ENCODE measurements at places on chromosomes 2 and 18.

GRCh38 chr2:136025057-136025973 lies 39.9 kb upstream of the DARS1 start:
- DNase-seq = peak; percentile 96

- DNase-seq = no peak
These were observed 63.2 kb downstream of the ADCY3 start for GRCh38 chr2:24856791-24857211.

- DNase-seq = no peak
These were observed 26.1 kb downstream of the ADCY3 start for GRCh38 chr2:24893934-24894333.

GRCh38 chr18:27184115-27185024 lies 738 bp downstream of the CHST9 start:
- DNase-seq = peak; percentile 75

GRCh38 chr2:142876423-142876822 lies 1.0 kb upstream of the KYNU start:
- DNase-seq = no peak

- DNase-seq = peak; percentile 71
These were observed 113.0 kb upstream of the SLC1A4 start for GRCh38 chr2:64876137-64876647.

DNA sequence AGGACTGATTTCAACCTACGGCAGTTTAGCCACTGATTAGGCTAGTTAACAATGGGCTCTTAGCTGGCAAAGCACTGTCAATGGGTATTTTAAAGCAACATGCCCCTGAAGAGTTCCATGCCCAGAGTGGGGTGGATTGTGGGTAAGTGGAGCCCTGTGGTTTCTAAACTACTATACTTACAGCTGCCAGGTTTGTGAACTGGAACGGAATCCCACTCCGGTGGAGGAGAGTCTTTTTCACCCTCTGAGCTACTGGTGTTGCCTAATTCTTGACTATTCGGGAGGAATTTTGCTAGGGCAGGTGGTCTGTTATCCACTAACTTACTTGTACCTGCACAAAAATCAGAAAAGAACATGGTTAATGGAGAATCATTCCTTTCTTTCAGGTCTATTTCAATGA lies 52.6 kb downstream of the ZAP70 start:
- no peak for DNase-seq

GRCh38 chr18:7559709-7560319 lies 7.3 kb upstream of the PTPRM start:
- no peak for DNase-seq

GRCh38 chr18:56492136-56492535 lies 146.3 kb downstream of the TXNL1 start:
- no peak for DNase-seq

- DNase-seq = peak; percentile 72
These were observed 10.3 kb upstream of the HOXD1 start for GRCh38 chr2:176178038-176178756.

DNA sequence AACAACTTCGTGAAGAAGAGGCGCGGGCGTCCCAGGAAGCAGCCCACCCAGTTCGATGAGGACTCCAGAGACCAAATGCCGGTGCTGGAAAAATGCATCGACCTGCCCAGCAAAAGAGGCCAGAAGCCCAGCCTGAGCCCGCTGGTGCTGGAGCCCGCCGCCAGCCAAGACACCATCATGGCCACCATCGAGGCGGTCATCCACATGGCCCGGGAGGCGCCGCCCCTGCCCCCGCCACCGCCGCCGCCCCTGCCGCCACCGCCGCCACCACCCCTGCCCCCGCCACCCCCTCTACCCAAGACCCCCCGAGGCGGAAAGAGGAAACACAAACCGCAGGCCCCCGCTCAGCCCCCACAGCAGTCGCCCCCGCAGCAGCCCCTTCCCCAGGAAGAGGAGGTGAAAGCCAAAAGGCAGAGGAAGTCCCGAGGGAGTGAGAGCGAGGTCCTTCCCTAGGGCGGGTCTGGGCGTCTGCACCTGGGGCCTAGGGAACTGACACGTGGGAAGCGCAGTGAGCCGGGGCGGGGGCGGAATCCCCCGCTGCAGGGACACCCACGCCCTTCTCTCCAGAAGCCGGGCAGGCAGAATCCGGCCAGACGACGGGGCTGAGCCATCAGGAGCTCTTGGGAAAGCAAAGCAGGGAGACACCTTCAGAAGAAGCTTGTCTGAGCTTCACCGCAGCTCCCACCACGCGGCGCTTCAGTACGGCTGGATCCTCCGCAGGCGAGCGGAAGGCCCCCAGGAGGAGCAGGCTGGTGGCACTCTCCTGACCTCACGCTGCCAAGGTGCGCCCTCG lies 382.8 kb downstream of the SETBP1 start:
- peak; percentile 2 for DNase-seq

DNA sequence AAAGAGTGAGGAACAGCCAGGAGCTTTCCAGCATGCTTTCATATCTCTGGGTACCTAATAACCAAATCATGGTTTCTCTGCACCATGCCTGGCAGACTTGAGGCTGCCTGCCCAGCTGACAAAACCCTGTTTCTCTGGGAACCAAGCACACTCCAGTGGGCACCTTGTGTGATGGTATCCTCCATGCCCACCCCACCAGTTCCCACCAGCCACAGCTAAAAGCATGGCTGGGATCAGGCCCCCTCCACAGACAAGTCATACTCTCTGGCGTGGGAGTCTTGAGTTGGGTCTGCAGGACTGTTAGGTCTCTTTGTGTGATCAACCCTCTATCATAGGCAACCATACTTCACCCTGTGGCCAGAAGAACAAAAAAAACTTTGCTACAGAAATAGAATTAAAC lies 56.0 kb downstream of the TMEM163 start:
- no peak for DNase-seq

DNA sequence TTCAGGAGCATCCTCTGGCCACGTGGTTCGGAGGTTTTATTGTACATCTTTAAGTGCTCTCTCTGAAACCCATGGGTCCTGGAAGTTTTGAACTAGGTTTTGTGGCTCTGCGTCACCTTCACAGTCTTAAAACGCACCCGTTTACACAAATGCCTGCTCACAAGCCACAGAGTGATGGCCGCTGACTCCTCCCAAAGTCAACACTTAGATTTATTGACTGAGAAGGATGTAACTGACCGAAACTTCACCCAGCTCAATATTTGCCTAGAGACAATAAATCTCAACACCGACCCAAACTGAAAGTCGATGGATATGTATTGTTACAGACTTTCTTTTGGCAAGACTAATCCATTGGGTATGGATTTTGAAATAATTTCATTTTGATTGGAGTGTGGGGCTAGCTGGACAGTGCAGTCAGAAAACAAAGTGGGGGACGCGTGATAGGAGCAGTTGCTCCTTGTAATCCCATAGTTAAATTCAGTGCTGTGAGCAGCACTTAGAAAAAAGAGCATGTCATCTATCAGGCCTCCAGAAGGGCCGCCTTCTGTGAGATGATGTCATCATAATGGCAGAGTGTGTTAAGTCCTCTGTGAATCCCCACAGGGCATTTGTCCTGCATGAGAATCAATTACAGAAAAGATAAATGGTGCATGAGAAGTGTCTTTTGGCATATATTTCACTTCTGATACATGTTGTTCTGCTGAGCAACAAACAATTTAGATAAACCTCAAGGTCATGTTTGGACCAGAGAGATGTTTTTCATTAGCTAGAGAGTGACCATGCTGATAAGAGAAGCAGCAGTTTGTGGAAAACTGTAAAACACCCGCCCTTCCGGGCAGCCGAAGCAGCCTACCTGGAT lies 183.7 kb downstream of the INO80D start:
- DNase-seq = no peak

DNA sequence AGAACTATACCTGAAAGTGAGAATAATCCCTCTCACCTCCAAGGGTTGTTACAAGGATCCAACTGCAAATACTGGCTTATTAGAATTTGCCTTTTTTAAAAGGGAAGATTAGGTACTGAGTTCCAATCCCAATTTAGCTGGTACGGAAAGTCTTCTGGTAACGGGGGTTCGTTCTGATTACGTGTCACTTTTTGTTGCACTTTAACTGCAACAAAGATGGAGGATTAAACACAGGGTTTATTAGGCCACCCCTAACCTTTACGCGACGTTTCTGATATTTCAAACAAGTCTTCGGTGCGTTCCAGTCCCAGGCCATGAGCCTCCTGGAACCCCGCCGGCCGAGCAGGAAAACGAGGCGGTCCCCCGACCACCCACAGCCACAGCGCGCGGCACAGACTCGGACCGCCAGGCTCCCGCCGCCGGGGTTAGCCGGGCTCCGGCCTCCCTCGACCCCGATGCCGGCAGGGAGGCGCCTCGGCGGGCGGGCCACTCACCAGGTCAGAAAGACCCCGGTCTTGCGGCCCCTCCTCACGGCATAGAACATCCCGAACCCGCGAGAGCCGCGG lies 411 bp downstream of the RNASEH1 start:
- DNase-seq = no peak

DNA sequence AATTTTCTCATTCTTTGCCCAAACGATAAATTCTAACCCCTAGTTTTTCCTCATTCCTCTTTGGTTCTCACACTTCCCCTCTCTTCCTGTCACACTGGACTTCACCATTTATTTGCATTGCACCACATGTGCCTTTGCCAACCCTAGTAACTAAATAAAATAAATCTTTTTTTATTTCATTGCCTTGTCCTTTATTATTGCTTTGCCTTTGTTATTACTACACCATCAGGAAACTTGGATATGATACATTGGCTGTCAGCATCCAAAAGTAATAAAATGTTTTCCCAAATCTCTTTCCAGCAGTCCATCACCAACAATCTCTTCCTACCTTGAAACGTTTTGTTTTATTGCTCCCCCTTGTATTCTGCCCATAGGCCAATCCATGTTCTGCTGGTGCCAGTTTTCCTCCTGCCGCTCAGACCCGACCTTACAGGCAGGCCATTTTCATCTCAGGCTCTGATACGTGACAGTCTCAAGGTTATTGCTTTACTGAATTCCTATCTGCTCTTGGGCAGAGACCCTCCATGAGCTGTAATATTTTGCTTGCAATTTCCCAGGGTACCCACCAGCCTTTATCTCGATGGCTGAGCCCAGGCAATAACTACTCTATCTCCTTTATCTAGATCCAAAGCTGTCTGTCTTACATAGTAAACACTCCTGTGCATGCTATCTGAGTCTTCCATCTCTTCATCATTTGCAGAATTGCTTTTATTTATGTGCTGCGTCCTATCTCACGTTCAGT lies 19.3 kb upstream of the LCLAT1 start:
- DNase-seq = no peak

GRCh38 chr18:35588995-35589394 lies 7.5 kb downstream of the GALNT1 start:
- peak; percentile 86 for DNase-seq

GRCh38 chr2:71943238-71944182 lies 204.2 kb downstream of the CYP26B1 start:
- DNase-seq = no peak

DNA sequence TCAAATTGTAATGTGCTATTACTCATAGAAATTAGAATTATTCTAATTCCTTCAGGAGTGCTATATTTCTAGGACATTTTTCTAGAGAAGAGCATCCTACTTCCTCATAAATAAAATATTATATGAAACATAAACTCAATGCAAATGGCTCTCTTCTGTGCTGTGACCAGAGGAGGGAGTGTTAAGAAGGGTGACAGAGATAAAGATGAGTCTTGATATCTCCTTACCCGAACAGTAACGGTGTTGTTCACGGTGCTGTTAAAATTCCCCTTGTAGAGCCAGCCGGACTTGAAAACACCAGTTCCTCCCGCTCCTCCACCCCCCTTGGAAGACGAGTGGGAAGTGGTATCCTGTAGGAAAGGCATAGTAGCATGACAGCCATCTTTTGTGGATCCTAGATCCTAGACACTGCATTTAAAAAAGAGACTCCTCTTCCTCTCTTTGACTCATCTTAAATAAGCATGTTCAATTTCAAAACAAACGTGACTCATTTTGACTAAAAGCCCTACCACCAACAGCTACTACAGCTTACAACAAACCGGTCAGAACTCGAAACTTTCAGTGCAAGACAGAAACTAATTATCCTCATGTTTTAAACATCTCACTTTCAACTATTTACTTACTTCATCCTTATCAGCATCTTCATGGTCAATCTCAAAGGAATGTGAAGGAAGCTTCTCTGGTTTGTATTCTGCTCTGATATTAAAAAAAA lies 156.3 kb downstream of the DOCK10 start:
- no peak for DNase-seq

- no peak for DNase-seq
These were observed 1632.8 kb upstream of the CELF4 start for GRCh38 chr18:39198376-39198775.

- DNase-seq = no peak
These were observed 28.3 kb downstream of the MCFD2 start for GRCh38 chr2:46887028-46887885.

GRCh38 chr2:209511637-209512036 lies 87.8 kb downstream of the MAP2 start:
- DNase-seq = no peak

- no peak for DNase-seq
These were observed 46.5 kb downstream of the RAB10 start for GRCh38 chr2:26080356-26080755.

- DNase-seq = no peak
These were observed 407.2 kb downstream of the PTPRM start for GRCh38 chr18:7974200-7974874.

DNA sequence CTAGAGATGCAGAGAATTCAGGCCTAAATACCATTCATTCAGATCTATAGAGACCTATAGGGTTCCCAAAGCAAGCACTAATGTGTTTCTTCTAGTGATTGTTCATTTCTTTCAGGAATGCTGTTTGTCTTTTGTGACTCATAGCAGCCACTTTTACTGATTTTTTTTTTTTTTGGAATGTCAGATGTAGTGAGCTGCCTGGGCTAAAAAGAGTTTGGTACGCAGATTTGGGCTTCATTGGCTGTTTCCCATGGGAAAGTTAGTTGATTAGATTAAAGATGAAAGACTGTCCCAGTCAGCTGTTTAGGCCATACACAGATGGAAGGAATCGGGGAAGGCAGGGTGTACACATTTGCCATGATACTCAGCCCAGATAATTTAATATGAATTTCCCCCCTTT lies 87.6 kb downstream of the CDC42EP3 start:
- no peak for DNase-seq

DNA sequence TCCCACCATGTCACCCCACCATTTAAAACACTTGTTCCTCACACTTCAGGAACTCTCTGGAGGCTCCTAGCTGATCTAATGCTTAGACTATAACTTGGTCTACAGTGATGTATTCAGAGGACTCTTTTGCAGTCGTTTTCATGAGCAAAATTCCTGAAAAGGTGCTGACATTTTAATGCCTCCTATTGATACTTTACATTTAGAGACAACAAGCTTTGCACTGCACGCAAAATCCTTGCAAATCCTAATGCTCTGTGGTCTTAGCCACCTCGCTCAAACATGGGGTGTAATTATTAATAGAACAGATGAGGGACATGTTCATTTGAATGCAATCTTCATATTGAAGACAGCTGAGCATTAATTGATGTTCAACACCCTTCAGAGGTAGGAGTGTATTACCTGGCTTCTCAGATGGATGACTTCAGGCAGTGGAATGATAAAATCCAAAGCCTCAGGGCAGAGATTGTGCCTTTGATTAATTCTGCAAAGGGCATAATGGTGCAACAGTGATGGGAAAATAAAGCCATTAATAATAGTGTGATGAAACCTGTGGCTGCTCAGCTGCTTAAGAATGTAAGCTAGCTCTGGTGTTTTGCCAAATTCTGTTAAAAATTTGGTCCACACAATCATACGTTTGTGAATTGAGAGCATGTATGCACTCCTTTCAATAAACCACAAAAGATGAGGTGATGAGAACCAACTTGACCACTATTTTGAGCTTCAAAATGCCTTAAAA lies 5.4 kb downstream of the CTAGE1 start:
- DNase-seq = no peak

GRCh38 chr2:28842042-28842441 lies 28.1 kb downstream of the TRMT61B start:
- DNase-seq = no peak

GRCh38 chr2:153478289-153479261 lies at the start of gene RPRM:
Gene RPRM (minus strand): TSS chr2:153478762. CDS start chr2:153478565, 197 bp downstream.
- peak; percentile 67 for DNase-seq

GRCh38 chr2:43100883-43101662 lies 125.3 kb downstream of the ZFP36L2 start:
- peak; percentile 79 for DNase-seq
